A673 (cell line): ENCODE measurements at places on chromosomes 4 and X. TPM values are rescaled to one million over a fixed set of nuclear protein-coding genes. Genes with fewer than 3 reads are reported as not detected.
A peak's percentile ranks its signal among the peaks of the same experiment; 100 is the strongest.

The MAGEE2 gene
- not detected in 2 replicates for total RNA-seq

The RIBC1 gene
- total RNA-seq, result 0.68 and 1.0 TPM in 2 replicates

The SCD5 gene
- 15.8 and 17.9 TPM in 2 replicates for total RNA-seq

DNA sequence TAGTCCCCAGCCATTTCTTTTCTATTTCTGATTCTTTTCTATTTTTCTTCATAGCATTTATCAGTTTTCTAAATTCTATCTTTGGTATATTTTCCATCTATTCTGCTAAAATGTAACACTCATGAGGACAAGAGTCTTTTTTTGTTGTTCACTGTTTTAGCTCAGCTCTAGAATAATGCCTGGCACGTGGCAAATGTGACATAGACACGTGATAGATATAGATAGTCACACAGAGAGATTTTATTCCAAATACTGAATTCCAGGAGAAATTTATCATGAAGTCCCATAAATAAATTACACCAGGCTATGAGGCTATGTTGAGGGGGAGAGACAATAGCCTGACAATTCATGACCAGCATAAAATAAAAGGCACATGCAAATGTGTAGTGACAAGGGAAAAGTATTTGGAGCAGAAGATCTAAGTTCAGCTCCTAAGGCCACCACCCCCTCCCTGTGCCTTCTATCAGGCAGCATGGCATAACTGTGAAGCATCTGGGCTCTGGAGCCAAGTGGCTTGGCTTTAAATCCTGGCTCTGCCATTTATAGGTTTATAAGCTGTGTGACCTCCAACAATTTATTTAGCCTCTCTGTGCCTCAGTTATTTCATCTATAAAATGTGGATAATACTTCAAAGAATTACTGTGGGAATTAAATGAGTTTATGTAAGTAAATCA, 25.7 kb upstream of the PPARGC1A start:
- DNase-seq, result no peak

DNA sequence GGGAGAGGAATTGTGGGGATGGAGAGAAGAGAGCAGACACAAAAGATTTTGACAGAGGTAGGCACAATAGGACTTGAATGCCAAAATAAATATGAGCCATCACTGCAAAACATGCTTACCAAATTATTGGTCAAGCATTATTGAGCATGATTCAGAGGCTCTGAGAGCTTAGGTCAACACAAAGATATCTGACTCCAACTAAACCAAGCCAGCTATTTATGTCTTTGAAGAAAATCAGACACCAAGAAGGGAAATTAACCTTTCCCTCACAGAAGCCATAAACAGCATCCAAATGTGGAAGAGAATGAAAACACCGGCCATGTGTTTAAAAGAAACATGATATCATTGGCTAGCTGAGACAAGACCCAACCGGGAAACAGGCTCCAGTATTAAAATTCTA, 323.2 kb downstream of the RAB28 start:
- DNase-seq, result no peak

GRCh38 chr4:1048773-1049590, 37.6 kb downstream of the FGFRL1 start:
- DNase-seq, result no peak

DNA sequence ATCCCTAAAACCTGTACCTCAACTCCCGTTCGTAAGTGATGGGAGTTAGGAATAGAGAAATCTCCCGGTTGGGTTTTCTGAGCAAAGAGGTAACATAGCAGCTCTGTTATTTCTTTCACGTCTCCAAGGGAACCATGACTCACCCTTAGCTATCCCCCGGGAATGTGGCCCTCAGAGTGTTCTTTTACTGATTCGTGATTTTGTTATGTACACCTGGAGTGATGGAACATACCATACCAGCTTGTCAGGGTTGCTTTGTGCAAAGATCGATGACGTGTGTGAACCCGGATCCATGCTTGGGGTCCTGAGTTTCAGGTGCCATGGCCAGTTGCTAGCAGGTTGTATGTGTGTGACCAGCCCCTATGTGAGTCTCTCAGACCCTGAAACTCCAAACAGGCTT, 52.6 kb downstream of the HPRT1 start:
- DNase-seq, result peak; percentile 18

- peak; percentile 70 for DNase-seq
These were observed 798.7 kb downstream of the PCDH7 start for GRCh38 chr4:31518796-31519250.

DNA sequence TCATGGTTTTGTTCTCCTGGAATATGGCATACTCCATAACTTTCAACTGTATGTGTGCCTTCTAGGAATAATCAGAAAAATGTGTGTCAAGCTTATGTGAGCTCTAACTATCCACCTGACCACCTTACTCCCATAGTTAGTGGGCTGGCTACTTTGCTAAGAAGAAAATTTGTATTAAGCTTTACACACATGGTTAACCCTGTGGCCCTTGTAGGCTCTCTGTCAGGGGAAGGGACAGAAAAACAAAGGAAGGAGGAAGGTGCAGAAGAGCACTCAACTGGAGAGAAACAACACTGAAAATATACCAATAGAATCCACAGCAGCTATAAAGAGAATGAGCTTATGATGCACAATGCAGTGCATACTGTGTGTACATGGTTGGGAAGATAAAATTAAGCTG, 84.6 kb downstream of the PPP3CA start:
- DNase-seq, result no peak

DNA sequence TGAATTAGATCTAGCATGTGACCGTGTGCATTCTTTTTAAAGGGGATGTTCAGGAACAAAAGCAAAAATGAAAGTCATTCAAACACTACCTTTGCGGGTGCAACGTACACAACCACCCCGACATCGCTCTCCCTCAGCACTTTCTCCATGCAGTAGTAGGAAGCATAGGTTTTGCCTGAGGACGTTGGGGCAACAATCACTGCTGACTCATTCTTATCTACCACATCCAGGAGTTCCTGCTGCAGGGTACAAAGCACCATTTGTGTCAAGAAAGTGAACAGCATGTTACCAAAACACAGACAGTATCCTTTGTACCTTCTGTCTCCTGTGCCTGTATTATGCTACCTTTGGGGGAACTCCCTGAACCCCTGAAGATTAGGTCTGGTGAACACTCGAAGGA, 58.6 kb downstream of the DDX60L start:
- DNase-seq, result no peak

DNA sequence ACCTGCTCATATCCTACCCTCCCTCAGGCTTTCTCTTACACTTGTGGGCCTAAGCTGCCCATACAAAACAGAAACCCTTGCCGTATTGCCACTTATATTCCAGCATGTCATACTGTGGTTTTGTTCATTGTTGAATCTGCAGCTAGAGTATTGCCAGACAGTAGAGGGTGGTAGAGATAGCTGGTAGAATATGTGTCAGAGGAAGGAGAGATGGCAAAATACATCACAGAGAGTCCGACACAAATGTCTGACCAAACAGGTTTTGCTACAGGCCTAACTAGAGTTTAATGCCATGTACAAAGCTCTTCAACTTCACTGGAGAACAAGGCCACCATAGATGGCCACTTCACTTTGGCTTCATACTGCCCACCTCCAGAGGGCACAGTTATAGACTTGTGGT, 160.1 kb downstream of the EFHC2 start:
- DNase-seq, result no peak

DNA sequence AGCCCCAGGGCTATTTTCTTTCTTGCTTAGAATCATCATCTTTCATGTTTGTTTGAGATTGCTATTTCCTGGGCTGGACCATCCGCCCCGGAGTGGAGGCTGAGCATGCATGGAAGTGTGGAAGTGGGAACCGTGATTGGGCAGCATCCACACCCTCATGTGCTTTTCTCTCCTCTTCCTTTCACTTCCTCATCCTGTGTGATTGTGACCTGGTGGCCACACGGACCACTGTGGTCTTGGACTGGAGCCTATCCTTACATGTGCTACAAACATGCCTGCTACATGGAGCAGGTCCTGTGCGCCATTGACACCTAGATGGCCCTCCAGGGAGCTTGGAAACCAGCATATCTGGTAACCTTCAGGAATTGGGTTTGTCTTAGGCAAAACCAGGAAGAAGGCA, 175.9 kb upstream of the LCORL start:
- no peak for DNase-seq

GRCh38 chr4:77203380-77204197, 46.6 kb downstream of the CCNG2 start:
- DNase-seq, result peak; percentile 74

GRCh38 chrX:45505214-45505613, 304.5 kb upstream of the DIPK2B start:
- DNase-seq, result peak; percentile 15

GRCh38 chr4:15910155-15910940, 28.2 kb downstream of the FGFBP1 start:
- no peak for DNase-seq

DNA sequence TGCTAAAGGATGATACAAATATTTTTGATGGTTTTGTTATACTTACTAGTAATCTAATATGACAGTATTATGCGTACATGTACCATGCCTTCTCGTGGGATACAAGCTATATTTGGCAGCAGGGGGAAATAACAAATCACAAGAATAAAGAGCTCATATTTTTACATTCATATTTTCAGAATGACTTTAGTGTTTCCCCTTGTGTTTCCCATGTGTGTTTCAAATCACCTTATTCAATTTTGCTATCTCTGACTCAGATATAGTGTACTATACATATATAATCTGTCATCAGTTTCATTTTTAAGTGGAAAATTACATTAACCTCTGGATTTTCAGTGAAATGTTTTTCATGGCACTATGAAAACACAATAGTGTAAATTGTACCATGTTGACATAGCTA, 146.8 kb downstream of the RPA4 start:
- DNase-seq, result no peak
